ENCODE measurements at places on chromosomes 2 and 18.

DNA sequence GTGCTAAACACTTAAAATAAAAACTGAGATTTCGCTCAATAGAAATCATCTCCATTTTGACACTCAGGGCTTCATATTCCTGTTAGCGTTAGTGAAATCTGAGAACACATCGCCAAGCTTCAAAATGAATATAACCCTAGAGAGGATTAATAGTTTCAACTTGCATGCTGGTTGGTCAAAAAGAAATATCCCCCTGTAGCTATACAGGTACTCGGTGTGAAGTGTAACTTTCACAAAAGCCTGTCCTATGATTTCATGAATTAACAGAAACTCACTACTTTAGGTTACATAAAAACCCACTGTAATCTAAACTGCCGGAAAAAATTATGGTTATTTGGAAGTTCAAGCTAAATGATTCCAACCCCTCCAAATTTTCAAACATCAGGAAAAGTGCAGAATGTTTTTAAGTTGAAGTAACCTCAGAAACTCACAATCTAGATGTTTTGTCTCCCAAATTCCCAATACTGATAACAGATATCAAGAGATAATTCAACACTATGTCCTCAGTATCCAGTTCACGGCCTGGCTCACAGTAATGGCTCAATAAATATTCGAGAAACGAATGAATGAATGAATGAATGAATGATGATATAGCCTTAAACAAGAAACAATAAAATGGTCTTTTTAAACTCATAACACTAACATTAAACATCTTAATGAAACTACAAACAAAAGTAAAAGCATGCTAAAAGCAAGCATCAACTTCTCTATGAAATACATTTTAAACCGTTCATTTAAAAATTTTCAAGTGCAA, 2.5 kb downstream of the TLK1 start:
- DNase-seq = no peak

DNA sequence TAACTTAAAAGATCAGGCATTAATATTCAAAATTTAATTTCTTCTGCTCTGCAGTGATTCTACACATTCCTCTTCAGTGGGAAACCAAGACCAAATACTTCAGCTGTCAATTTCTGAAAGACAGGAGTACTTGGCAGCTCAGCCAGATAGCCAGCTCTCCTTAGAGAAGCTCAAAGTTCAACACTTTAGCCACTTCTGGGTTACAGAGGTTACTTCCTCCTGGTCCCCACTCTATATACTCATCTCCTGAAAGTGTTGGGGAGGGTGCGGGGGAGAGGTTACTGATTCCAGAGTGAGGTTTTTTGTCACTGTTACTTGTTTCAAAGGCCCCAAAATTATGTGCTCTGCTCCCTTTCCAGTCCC, 4.1 kb downstream of the CYTIP start:
- DNase-seq = no peak

GRCh38 chr2:46964835-46965560, 49.4 kb upstream of the MCFD2 start:
- DNase-seq = no peak

DNA sequence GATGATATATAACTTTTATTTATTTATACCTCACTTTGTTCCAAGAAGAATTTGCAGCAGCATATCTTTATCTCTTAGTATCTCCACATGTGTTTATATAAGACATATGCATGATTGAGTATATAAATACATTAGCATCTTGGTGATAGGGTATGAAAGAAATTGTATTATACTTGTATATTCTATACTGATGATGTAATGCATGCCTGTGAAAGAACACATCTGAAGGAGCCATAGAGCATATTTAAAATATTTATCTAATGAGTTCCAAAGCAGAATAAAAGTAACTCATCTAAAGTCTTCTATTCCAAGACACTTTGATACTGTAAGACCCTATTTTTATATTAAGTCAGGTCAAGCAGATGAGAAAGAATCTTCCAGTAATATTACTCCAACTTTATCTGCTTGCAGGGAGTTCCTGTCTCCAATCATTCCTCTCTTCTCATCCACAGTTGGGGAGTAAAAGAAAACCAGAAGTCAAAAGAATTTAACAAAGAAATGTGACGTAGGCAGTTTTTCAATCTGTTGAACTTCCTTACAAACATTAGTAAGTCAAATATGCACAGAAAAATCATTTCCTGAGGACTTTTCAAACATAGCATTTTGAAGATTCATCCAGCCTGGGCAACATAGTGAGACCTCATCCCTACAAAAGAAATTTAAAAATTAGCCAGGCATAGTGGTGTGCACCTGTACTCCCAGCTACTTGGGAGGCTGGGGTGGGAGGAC, 76.7 kb downstream of the DTNB start:
- DNase-seq = no peak

GRCh38 chr2:63891488-63892030, 49.9 kb downstream of the UGP2 start:
- no peak for DNase-seq

DNA sequence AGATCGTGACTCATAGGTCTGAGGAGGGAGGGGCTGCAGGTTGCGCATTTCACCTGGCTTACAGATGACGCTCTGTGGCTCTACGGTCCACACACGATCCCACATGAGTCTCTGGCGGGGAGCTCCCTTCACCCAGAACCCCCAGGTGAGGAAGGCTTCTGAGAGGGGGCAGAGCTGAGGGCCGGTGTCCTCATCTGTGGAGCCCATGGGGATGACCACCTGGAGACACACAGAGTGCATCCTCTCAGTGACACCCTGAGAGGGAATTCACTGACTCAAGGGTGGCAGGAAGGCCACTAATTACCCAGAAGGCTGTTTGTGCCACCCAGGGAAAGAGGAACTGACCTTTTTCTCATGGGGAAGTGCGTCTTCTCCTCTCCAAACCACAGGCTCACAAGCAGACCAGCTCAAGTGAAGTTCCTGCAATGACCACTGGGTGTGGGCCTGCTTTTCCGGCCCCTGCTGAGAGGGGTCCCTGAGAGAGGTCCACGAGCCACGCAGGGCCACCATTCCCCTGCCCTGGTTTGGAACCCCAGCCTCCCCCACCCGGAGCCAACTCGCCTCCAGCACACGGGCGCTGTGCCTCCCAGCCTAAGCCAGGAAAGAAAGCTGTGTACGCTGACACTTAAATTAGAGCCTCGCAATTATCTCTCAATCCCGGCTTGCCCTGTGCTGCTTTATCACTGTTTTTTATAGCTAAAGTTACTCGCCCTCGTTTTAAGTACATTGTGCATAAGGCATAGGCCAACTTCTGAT, 114.1 kb downstream of the BCL11A start:
- no peak for DNase-seq

Measured in NCI-H1092 treated with DMSO at 0.1 percent for 48 hours (cell line).